ENCODE measurements at places on chromosomes 2 and 18.

DNA sequence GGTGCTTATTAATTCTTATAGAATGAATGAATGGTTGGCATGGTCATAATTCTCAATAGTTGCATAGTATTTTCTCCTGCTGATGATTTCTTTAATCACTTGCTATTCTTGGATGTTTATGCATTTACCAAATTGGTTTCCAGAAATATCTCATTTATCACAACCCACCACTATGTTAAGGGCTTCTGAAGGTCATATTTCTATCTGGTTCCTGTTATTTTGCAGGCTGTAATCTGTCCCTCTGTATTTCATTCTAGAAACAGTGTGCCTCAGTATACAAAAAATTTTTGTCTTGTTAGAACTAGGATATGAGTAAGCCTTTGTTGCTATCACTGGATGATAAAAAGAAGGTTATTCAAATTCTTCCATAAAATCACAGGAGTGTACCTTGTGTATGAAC, 6.1 kb upstream of the ATP8B1 start:
- DNase-seq: no peak

- no peak for DNase-seq
Observed at GRCh38 chr18:9079818-9080528, 22.5 kb upstream of the NDUFV2 start.

DNA sequence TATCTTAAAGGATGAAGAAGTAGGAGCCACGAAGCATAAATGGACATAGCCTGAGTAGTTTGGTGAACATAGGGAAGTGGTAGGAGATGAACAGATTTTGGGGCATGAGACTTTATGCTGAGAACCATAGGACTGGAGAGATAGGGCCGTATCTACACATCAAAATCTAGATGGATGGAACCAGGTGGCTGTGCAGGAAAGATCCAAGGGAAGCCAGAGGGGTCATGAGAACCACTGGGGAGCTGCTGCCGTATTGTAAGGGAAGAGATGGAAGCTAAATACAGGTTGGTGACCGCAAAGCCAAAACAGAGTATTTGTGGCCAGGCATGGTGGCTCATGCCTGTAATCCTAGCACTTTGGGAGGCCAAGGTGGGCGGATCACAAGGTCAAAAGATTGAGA, 124.3 kb downstream of the TRIB2 start:
- no peak for DNase-seq

DNA sequence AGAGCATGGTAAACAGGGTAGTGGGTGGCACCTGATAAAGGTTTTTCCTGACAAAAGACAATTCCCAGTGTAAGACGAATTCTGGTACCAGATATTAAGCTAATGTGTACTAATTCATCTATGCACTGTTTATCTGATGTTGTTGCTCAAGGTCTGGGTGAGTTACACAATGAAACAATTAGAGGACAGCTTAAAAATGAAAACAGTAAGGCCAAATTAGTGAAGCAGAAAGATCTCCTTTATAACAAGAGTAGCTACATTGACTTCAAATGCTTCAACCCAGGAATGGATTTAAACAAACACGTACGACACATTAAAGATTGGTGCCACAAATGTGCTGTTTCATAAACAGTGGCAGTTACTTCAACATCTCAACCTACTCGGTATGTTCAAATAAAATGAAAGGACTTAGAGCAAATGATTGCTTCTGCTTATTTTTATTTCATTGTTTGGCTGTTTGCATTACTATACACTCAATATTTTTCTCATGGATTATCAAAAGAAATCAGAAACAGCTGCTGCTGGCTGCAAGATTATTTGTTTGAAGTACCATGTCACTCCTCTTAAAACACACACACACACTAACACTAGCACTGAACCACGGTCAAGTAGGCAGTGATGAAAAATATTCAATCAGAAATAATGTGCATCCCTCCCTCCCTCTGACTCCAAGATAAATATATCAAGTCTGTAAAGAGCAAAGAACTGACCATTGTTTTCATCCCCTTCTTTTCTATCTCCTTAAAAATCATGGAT, 94.4 kb upstream of the RND3 start:
- DNase-seq: no peak

DNA sequence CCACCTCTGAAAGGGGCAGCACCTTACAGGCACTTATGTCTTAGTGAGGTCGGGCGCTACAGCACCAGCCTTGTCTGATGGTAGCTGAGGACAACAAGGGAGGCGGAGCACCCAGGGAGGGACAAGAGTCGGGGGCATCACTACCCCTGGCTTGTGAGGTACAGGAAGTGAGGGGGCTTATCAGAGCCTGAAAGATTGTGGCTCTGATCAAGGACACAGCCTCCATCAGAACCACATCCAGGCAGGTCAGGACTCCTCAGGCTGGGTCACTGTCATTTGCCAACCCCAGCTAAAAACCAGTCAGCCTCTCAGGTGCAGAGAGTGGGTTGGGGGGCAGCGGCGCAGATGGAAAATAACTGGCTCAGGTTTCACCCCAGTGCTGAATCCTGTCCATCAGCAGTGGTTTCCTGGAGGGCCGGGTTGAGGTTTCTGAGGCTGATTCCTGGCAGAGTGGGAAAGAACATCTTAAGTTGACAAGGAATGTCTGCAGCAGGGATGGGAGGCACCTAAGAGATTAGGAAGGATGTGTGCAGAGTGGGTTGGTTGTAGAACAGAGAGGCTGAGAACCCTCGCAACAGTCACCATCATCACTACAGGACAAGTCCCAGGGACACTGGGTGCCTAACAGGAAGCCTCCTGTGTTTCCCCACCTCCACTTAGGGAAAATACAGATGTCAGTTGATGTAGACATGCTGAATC, 45.3 kb downstream of the FBLN7 start:
- no peak for DNase-seq

DNA sequence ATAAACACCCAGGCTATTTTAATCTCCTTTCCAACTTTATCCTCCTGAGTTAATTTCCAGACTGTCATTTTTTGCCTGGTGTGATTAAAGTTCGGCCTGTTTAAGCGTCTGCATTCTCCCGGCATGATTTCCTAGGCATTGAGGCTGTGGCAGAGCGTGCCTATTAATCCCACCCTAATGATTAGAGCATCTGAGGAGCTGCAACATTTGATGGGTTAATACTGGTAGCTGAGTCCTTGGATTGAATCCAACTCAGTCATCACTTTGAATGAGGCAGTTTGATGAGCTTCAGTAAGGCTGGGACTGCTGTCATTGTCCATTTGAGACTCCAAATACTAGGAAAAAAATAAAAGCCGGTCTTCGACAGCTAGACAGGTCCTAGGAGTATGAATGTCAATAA, 882.5 kb downstream of the SLC4A3 start:
- no peak for DNase-seq

GRCh38 chr2:176758426-176758825, 454.2 kb upstream of the HNRNPA3 start:
- no peak for DNase-seq

- no peak for DNase-seq
Observed at GRCh38 chr2:61091485-61091884, 25.8 kb downstream of the SANBR start.

DNA sequence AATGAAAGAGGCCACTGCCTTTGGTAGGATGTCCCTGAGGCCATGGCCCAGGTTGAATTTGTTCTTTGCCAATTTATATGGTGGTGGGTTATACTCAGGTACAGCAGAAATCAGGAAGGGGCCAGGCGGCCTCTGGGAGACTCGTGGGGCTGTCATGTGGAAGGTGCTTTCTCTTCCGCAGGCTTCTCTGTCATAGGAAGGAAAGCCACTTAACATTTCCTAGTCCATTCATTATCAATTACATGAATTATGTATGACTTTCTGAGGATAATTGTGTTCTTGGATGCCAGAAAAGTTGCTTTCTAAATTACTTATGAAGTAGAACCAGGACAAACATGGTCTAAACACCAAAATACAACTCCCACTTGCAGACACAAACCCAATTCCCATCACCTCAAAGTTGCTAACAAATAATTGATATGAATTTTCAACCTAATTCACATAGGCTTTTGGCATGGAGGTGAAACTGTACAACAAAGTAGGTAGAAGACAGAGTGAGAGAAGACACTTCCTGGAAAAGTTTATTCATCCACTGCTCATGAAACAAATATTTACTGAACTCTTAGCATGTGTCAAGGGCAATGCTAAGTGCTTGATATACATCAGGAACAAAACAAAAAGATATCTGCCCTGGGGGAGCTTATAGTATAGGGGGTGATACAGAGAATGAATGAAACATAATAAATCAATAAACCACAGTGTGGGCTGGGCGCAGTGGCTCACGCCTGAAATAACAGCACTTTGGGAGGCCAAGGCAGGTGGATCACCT, 50.5 kb upstream of the CHMP1B start:
- DNase-seq: no peak

DNA sequence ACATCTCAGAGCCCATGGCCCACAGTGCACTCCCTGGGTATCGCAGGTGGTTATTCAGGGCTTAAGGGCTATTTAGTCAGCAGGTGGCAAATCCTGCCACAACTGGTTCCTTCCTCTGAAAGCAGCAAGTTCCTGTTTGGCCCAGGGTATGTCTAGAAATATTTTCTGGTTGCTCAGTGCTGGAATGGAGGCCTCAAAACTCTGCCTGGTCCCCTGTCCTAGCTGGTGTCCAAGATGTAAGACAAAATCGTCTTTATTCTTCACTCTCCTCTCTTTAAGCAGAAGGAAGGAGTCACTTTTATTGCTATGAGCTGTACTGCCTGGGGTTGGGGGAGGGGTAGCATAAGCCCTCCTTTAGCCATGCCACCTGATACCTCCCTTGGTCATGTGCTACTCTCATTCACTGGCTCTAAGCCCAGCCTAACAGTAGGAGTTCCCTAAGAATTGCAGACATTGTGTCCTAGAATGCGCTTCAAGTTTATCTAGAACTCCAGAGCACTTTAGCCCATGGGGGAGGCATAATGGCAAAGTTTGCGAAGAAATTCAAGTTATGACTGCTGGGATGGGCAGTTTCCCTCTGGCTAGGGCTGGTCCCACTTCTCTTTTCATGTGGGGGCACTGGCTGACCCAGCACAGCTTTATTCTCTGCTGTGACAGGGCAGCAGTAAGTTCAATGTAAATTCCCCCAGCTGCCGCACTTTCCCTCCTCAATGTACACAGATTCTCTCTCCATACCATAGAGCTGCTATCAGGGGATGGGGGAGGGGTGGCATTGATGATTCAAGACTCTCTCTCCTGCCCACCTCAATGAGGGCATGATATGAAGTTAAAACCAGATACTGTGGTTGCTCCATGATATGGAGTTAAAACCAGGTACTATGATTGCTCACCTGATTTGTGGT, 27.1 kb upstream of the CWC22 start:
- peak; percentile 43 for DNase-seq

DNA sequence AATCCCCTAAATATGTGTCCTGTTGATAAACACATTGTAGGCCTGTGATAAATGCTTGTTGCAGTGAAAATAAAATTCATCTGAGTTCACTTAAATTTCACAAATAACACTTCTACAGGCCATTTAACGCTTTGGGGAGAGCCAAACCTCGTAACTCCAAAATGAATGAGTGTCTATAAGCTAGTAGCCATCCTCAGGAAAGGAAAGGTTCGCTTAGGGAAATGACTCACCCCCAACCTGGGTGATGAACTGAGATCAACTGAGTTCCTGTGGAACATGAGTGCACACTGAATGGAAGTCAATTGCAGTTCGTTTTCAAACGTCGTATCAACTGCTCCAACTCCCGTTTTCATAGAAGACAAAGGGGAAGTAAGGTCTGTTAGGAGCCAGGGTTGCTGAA, 527.6 kb upstream of the ID2 start:
- peak; percentile 26 for DNase-seq

DNA sequence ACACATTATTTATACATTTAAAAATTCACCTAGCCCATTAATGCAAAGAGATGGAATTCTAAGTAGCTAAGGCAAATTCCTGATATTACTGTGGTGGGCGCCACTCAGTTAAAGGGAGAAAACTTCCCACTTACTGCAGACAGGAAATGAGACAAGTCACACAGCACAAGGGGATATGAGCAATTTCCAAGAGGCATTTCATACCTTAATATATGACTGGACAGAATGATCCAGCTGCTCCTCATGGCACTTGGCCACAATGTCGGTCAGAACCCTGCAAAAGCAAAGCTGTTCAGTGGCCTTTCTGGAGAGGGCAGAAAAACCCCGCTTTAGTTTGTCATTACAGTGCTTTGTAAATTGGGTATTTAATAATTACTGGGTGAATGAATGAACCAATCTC, 121.4 kb upstream of the CCDC195 start:
- DNase-seq: peak; percentile 87

GRCh38 chr2:10971161-10971887, 59.6 kb downstream of the KCNF1 start:
- no peak for DNase-seq

DNA sequence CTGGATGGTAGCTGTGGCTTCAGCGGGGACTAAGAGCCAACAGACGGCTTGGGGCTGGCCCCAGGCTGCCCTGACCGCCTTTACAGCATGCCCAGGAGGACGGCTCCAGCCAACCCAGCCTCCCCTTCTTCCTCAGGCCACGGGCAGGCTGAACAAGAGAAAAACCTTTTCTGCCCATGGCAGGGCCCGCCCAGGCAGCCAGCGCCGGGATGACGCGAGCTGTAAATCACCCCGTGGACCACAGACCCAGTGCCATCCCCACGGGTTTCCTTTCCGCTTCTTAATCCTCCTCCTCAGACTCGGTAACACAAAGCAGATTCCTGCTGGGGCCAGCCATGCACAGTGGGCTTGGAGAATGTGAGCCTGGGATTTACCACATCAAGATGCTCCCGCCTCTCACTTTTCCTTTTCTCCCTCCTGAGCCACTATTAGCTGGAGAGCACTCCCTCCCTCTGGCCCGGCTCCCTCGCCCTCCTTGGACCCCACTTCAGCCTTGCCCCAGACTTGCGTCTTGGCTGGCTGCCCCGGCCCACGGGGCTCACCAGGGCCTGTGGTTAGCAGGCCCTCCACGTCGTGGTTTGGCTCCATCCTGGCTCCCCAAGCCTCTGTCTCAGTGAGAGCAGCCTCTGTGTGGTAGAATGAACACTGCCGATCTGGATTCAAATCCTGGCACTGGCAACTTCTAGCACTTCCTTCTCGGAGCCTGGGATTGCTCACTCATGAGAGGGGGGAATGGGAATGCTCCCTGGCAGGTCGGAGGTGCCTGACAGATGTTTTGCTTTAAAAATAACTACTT, 31.4 kb downstream of the ATOH8 start:
- no peak for DNase-seq

GRCh38 chr2:84450288-84451227, 8.5 kb downstream of the SUCLG1 start:
- no peak for DNase-seq

DNA sequence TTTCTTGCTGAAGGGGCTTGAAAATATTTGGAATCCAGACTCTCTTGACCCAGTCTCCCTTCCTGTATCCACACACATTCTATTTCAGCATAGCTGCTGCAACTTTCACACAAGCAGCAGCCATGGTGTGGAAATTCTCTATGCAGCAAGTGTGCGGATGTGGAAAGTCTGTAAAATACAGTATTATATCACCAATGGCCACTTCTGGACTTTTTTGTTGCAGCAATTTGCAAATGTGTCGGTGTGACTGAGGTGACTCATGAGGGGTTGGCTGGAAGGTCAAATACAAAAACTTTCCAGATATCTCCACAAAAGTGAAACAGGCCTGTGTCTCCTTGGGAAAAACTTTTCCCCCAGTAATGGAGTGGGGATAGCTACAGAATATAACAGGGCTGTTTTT, 299.3 kb upstream of the GYPC start:
- DNase-seq: no peak

- DNase-seq: peak; percentile 44
Observed at GRCh38 chr2:68911246-68911645, 40.0 kb upstream of the BMP10 start.

- DNase-seq: no peak
Observed at GRCh38 chr2:205730191-205730590, 47.9 kb downstream of the NRP2 start.

- DNase-seq: no peak
Observed at GRCh38 chr18:45111502-45111848, 430.8 kb downstream of the SETBP1 start.

Data from bronchial epithelial cell (primary cell).